Thyroid gland (tissue), 4 donors: ENCODE measurements at places on chromosomes 5 and 9. TPM values are rescaled to one million over a fixed set of nuclear protein-coding genes. Genes with fewer than 3 reads are reported as not detected.

GRCh38 chr5:51859624-51860023 lies 476.4 kb downstream of the ISL1 start:
- H3K27ac ChIP-seq = no peak overlapping the region
- DNase-seq = no peak
- H3K36me3 ChIP-seq = no peaks in the 10 kb centered on the region
- H3K4me3 ChIP-seq = no peak overlapping the region

DNA sequence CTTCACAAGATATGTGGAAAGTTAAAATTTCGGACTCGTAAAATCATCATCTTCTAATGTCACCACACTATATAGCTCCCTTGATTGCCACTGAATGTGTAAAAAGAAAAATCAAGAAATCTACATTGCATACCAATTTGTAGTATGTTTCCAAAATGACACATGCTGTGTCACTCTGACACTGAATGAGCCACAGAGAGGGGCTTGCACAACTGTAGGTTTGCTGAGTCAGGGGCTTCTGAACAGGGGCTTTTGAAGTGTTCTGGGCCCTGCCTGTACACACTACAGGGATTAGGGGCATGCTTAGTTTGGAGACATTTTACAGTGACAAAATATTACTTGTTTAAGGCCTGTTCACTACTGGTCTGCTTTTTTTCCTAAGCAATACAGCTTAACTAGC lies 234.4 kb upstream of the GRAMD2B start:
- H3K36me3 ChIP-seq = no peaks in the 10 kb centered on the region
- H3K4me3 ChIP-seq = no peak overlapping the region
- H3K4me1 ChIP-seq = no peaks in the 10 kb centered on the region
- no peak overlapping the region for H3K27ac ChIP-seq
- no peak for DNase-seq

GRCh38 chr9:86794391-86795046 lies 152.8 kb downstream of the GAS1 start:
- no peak for DNase-seq
- H3K27ac ChIP-seq = peak overlapping the region; percentile 27
- H3K4me1 ChIP-seq = no peaks in the 10 kb centered on the region
- no peaks in the 10 kb centered on the region for H3K36me3 ChIP-seq

DNA sequence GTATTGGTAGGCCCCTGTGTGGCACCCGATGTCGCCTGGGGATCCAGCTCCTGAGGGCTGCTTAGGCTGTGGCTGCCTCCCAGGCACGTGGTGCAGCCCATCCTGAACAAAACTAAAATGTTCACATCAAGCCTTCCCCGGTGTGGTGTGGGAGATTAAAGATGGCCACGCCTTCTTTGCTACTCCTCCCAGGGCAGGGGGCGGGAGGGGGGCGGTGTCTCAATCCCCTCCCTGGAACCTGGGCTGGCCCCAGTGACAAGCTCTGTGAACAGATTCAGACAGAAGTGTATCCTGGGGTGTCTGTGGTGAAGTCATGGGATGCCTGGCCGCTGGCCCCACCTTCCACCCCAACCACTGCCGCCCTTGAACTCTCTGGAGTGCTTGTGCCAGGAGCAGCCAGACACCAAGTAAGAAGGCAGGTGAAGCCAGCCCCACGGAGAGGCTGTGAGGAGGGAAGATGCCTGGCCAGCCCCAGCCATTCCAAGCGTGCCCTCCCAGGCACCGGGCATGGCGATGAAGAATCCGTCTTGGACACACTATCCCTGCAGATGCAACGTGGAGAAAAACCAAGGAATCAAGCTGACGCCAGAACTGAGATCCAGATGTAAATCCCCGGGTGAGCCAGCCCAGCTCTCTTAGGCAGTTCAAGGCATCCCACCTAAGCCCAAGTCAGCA lies 75.8 kb downstream of the AK8 start:
- no peaks in the 10 kb centered on the region for H3K36me3 ChIP-seq
- no peak overlapping the region for H3K27ac ChIP-seq
- DNase-seq = no peak
- peaks cover 5% of the 10 kb centered on the region for H3K4me1 ChIP-seq
- no peaks in the 10 kb centered on the region for H3K27me3 ChIP-seq

DNA sequence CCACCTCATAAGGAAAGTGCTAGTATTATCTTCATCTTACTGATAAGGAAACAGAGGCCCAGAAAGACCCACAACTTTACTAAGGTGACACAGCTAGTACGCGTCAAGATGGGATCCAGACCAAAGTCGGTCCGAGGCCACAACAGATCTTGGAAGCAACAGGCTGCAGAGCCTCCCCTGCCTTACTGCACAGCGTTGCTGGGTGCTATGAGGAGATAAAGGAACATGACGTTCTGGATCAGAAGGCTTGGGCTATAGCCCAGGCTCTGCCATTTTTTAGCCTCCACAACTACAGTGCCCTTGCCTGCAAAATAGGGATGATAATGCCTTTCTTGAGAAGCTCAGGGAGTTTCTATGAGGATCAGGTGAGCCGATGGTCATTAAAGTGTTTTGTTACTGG lies 144.1 kb downstream of the NMUR2 start:
- H3K4me1 ChIP-seq = no peaks in the 10 kb centered on the region
- no peak overlapping the region for H3K27ac ChIP-seq

DNA sequence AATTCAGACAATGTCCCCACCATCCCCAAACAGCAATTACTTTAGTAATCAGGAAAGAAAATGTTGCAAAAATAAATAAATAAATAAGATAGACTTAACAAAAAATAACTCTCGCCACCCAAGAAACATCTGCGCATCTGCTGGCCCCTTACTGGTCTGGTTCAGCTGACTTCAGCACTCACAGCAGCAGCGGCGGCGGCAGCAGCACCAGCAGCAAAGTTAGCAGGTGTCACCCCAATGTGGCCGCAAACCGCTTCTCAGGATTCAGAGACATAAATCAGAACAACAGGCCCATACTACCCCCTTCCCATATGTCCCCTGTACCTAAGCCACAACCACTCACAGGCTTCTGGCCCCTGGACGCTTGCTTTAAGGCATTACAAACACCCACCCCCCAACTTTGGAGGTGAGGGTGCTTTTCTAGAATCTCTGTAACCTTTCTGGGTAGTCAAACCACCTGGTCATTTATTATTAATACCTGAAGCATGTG lies 593.0 kb downstream of the BNC2 start:
- H3K4me3 ChIP-seq = no peak overlapping the region
- H3K36me3 ChIP-seq = no peaks in the 10 kb centered on the region
- no peak overlapping the region for H3K27ac ChIP-seq
- H3K27me3 ChIP-seq = no peaks in the 10 kb centered on the region

The BAAT gene
- not detected for total RNA-seq

The OTP gene
- total RNA-seq = not detected

The LCN1 gene
- not detected for total RNA-seq

The FBLL1 gene
- total RNA-seq = not detected
